ENCODE measurements at places on chromosomes 1 and 21.

GRCh38 chr1:156528231-156528630, 27.7 kb upstream of the MEF2D start:
- DNase-seq, result no peak

DNA sequence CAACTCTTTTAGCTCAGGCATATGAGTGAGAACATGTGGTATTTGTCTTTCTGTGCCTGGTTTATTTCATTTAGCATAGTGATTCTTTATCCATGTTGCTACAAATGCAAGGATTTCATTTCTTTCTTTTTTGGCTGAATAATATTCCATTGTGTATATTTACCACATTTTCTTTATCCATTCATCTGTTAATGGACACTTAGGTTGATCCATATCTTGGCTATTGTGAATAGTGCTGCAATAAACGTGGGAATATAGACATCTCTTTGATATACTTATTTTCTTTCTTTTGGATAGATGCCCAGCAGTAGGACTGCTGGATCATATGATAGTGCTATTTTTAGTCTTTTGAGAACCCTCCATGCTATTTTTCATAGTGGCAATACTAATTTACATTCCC, 30.8 kb downstream of the ASB17 start:
- no peak for DNase-seq

- no peak for DNase-seq
Observed at GRCh38 chr1:26986658-26987057, 6.8 kb upstream of the TRNP1 start.

- DNase-seq, result no peak
Observed at GRCh38 chr1:2408859-2409276, 3.5 kb downstream of the PEX10 start.

DNA sequence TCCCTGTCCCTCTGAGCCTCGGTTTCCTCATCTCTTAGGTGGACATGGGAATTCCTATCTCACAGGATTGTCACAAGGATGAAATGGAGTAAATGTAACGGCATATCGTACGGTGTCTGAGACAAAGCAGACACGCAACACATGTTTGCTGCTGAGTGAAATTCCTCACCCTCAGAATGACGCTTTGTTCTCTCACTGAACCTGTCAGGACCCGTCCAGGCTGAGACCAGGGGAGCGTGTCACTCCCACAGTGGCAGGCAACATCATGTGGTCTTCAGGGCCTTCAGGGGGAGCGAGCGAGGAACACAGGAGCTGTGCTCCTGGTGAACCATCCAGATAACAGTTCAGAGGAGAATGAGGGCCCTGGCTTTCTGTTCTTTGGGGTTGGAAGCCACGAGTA, 74.2 kb downstream of the TOMM20 start:
- no peak for DNase-seq

- no peak for DNase-seq
Observed at GRCh38 chr1:239792157-239792556, 299.5 kb upstream of the FMN2 start.

DNA sequence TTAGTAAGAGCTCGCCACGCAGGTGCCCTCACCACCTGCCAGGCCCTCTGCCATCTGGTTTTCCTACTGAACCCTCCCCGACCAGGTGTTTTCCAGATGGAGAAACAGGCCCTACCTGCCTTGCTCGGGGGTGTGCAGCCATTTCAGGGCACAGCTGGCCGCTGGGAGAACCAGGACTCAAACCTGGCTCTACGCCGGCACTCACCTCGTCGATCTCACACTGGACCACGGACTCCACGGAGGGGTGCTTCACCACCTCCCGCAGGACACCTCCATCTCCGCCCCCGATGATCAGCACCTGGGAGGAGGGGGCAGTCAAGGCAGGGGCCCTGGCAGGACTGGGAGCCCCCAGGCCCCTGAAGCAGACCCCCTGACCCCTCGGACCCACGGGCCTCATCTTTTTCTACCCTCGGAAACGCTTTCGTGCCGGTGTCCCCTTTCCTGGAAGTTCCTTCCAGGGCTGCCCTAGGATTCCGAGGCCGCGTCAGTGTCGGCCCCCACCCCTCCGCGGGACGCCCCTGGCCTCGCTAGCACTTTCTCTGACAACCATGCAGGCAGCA, 1.1 kb downstream of the SRM start:
- no peak for DNase-seq
